GM18507 (cell line): ENCODE measurements at places on chromosomes 4 and X.

DNA sequence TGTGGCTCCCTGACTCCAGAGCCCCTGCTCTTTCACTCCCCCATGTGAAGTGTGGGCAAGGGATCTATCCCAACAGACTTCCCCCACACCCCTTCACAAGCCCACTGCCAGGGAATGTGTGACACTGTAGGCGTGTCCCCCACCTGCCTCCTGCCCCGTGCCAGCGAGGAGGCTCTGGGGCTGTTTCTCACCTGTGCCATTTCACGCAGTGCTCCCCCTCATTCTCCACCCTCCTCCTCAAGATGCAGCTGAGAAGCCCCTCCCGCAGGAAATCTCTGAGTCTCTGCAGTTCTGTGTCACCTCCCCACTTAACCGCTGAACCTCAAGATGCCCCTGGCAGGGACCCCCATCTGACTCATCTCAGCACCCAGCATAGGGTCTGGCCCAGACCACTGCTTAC lies 5.4 kb downstream of the MAN2B2 start:
- DNase-seq = no peak

GRCh38 chr4:3859571-3859970 lies 93.4 kb downstream of the ADRA2C start:
- no peak for DNase-seq

- DNase-seq = no peak
Observed at GRCh38 chr4:6703786-6704185, 5.9 kb downstream of the MRFAP1L1 start.

GRCh38 chr4:156336511-156336910 lies 382.8 kb upstream of the CTSO start:
- no peak for DNase-seq

- no peak for DNase-seq
Observed at GRCh38 chr4:59127006-59127405, 2016.8 kb upstream of the IGFBP7 start.
